ENCODE measurements at places on chromosomes 3 and 15.
A peak's percentile ranks its signal among the peaks of the same experiment; 100 is the strongest.

GRCh38 chr3:13666781-13667709, 118.1 kb downstream of the FBLN2 start:
- DNase-seq = no peak

- DNase-seq = no peak
Observed at GRCh38 chr3:16704941-16705340, 99.7 kb upstream of the DAZL start.

- no peak for DNase-seq
Observed at GRCh38 chr15:81914734-81915256, 131.0 kb downstream of the MEX3B start.

DNA sequence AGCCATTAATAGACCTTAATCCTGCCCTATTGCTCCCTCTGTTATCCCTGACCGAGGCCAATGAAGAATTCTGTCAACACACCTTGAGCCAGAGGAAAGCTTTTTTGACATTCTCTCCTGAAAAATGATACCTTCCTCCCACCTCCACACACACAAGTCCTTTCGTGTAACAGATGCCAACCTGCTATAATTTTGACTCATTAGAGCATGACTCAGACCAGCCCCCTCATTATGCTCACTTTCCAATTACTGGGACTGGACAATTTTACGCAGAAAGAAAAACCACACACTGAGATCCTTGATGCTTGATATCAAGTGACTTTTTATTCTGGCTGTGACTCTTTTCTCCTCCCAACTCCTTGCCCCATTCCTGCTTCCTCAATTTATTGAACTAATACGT, 50.9 kb downstream of the LSAMP start:
- DNase-seq = no peak

DNA sequence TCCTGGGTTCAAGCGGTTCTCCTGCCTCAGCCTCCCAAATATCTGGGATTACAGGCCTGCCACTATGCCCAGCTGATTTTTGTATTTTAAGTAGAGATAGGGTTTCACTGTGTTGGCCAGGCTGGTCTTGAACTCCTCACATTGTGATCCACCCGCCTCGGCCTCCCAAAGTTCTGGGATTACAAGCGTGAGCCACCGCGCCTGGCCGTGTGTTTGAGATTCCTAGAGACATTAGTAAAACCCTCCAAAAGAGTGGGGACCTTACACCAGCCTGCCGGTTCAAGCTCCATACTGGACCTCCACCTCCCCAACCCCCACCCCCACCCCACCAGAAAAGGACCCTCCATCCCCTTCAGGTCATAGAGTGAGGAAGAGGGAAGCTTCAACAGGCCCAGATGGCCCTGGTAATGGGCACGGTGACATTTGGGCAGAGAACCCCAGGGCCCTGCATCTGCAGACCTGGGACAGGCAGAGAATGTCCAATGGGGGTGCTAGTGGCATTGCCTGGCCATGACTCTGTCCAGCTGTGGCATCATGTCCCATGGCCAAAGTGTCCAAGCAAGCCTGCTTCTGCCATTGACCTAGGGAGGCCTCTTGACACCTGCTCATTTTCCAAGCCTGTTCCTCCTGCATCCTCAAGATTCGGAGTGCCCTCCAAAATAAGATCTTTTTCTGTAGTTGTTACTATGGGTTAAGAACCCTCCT, 108.9 kb upstream of the KLF13 start:
- no peak for DNase-seq

- DNase-seq = no peak
Observed at GRCh38 chr3:149160754-149161300, 31.4 kb downstream of the HPS3 start.

DNA sequence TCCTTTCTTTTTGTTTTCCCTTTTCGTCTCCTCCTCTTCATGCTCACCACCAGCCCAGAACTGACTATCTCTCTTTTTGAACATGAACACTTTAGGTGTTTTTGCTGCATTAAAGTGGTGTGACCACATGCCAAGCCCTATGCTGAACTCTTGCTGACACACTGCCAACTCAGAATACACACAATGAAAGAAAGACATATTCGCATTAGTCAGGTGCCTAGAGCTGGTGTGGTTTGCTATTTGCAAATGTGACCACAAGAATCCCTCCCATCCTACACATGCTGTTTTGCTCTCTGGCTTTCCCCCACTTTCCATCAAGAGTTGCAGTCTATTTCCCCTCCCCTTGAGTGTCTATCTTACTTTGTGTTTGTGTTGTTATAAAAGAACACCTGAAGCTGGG, 967.8 kb upstream of the CFAP20DC start:
- DNase-seq = peak; percentile 30

- no peak for DNase-seq
Observed at GRCh38 chr3:29279286-29279685, 1.6 kb upstream of the RBMS3 start.

DNA sequence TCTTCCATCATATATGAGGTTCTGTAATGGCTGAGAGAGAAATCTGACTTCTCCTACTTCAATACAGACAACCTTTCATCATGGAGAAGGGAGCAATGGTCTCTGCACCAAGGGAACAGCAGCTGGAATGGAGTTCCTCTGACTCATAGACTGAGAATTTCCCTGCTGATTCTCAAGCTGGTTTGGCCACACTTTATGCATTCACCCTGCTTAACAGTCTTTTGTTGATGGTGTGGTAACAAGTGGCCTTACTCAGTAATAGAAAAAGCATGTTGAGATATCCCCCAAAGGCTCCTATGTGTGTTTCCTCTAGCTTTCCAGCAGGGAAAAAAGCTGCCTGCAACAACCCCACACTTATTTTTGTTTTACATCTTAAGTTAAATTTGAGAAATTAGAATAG, 138.1 kb downstream of the GREM1 start:
- DNase-seq = peak; percentile 99

DNA sequence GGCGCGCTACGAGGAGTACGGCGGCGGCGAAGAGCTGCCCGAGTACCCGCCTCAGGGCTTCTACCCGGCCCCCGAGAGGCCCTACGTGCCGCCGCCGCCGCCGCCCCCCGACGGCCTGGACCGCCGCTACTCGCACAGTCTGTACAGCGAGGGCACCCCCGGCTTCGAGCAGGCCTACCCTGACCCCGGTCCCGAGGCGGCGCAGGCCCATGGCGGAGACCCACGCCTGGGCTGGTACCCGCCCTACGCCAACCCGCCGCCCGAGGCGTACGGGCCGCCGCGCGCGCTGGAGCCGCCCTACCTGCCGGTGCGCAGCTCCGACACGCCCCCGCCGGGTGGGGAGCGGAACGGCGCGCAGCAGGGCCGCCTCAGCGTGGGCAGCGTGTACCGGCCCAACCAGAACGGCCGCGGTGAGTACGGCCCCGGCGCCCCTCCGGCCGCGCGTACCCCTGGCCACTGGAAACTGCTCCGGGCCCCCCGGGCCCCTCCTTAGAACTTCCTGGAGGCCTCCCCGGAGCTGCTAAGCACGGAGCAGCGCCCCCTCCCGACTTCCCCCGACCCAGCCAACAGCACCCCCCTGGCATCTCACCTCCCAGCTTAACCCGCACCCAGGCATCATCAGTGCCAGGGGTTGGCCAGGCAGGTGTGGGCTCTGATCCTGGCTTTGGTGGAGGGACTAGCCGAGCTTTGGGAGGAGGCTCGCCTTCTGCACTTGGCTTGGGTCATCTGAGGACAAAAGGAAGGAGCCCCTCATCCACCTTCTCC, 1.4 kb downstream of the LOXL1 start:
- DNase-seq = no peak

DNA sequence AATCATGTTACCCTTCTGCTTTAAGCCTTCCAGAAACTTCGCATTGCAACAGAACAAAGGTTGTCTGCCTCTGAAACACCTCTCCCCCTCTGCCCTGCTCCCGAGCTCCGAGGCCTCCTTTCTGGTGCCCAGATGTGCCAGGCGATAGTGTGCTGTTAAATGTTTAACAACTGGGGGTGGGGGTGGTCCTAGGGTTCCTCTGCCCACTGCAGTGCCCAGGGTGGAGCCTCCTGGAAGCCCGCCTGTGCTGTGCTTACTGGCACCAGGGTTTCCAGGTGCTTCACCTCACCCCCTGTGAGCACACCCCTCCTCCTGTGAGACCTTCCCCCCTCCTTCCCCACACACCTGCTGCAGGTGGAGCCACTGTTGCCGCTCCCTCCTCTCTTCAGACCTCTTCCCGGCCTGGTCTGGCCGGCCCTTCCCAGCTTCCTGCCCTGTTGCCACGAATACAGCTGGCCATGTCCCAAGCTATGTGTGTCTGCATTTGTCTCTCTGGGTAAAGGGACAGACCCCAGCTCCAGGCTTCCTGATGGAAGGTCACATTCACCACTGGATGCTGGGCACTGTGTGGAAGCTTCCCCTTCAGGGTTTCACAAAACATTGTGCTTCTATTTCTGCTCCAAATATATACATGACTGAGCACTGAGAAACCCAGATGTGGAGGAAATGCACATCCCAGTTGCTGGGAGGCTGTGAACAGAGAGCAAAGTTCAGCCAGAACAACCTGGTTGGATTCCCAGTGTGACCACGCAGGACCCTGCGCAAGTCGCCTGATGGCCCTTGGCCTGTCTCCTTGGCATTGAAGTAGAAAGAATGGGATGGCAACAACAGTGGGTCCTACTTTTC, 37.2 kb downstream of the MGLL start:
- no peak for DNase-seq
